ENCODE measurements at places on chromosomes 4 and X. TPM values are rescaled to one million over a fixed set of nuclear protein-coding genes. Genes with fewer than 3 reads are reported as not detected.

The HSFX1 gene
- 0.25 TPM for total RNA-seq

- DNase-seq, result no peak
Measured at GRCh38 chr4:112748352-112748878, 111.5 kb downstream of the LARP7 start.

DNA sequence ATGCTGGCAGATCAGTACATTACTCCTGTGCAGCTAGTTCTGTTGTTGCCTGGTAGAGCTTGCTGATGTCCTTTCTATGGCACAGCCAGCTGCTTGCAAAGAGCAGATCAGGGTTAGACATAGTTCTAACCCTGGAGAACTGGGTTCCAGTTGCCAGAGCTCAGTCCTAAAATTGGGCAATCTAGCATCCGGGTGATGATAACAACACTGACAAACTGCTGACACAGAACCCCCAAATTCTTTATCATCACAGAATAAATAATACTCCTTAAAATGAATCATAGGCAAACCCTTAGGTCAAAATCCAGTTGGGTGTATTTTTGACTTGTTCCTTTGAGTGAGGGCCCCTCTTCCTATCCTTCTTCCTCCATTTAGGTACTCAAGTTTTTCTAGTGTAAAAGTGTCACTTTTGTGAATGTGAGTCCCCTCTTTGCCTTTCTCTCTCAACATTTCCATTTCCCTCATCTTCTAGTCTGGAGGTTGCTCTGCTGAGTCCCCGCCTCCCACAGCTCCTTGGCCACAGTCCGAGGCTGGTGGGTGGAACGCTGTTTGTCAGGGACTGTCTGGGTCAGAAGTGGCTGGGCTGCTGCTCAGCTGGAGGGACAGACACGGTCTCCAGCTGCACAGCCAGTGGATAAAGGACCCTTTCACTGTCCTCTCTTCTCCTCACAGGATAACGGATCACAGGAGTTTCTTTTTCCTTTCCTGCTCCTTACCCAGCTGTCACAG, 93.6 kb upstream of the RASGEF1B start:
- DNase-seq, result peak; percentile 59

DNA sequence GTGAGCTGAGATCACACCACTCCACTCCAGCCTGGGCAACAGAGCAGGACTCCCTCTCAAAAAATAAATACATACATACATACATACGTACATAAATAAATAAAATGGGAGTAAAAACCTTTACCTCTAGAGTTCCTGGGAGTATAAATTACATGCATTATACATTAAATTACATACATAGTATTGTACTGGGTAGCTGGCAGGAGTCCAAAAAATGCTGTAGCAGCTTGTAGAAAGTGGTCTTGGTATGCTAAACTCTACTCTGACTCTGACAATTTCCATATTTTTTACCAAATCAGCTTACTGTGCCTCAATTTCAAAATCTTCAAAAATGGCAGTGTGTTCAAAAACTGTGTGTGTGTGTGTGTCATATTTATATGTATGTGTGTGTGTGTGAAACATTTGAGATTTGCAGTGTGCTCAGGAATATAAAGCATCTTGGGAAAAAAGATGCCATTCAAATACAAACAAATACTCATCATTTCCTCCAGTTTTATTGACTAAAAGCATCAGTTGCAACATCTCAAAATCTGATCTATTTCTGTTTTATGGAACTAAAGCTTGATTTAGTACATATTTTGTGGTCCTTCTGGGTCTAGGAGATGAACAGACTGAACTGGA, 171.7 kb downstream of the SHROOM3 start:
- DNase-seq, result peak; percentile 65

- DNase-seq, result peak; percentile 85
Measured at GRCh38 chr4:76765473-76766183, 132.3 kb downstream of the SOWAHB start.

The SUPT20HL2 gene
- not detected for total RNA-seq

The HSD17B13 gene
- not detected for total RNA-seq

DNA sequence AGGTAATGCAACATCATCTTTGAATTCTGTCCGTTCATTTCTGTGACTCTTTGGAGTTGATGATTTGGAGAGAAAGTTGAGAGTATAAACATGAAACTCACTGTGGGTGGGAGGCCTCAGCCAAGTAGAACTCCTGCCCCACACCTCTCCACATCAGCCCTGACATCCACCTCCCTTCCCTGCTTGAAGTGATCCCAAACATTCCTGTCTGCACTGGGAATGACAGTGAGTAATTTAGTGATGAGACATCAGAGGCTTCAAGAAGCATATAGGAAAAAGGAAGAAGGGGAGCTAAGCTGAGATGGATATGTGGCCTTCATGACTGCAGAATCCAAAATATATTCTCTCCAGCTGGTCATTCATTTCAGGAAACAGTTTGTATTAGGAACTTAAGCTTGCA, 151.8 kb downstream of the SPATA18 start:
- no peak for DNase-seq
